Activated CD4-positive, alpha-beta T cell treated with anti-CD3 and anti-CD28 coated beads, Interleukin-2, amount 50 U/mL, for 48 hours (primary cell): ENCODE measurements at places on chromosomes 7 and 10.

DNA sequence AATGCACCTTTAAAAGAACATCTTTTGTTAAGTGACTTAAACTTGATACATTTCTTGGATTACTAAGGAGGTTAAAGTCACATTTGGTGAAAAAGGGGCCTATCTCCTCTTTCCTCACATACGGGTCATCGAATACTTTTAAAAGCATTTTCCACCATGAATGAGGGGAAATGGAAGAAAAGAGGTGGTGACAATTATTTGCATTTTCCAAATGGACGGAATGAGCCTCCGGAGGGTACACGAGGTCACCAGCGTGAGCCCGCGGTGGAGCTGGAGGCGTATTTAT, 1.0 kb upstream of the BMPR1A start:
- no peak for DNase-seq

DNA sequence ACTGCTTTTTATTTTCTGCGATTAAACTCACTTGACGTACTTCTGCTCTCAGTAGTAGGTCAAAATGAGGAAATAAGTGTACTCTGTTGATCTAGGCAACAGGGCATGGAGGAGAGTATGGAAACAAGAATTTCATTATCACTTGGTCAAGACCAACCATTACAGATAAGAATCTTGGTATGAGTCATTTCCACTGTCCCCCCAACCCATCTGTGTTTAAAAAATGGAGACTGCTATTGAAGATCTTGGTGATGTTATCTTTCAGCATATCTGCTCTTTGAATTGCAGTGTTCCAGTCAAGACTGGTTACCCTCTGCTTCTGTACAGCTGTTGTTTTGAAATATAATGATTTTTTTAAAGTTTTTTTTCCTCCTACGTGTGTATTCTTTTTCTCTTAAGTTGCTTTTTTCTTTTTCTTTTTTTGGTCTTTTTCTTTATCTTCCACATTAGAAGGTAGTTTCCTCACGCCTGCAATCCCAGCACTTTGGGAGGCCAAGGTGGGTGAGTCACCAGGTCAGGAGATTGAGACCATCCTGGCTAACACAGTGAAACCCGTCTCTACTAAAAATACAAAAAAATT, 11.7 kb downstream of the STAM start:
- no peak for DNase-seq

DNA sequence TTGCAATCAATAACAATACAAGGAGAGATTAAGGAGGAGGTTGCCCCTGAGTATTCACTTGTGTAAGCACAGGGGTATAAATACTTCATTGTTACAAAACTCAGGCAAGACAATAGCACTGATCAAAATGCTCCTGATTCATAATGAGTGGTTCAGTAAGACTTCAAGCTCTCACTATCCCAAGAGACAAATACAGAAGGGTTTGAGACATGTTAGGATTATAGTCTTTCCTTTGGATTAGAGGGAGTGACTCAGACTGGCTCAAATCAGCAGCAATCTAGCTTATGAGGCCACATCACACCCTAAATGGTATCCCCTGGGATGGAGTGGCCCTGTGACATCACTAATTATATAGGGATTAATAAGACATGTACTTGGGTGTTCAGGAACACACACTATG, 167.2 kb upstream of the HGF start:
- DNase-seq, result no peak

- no peak for DNase-seq
Measured at GRCh38 chr10:49119746-49120145, 4.4 kb upstream of the VSTM4 start.

DNA sequence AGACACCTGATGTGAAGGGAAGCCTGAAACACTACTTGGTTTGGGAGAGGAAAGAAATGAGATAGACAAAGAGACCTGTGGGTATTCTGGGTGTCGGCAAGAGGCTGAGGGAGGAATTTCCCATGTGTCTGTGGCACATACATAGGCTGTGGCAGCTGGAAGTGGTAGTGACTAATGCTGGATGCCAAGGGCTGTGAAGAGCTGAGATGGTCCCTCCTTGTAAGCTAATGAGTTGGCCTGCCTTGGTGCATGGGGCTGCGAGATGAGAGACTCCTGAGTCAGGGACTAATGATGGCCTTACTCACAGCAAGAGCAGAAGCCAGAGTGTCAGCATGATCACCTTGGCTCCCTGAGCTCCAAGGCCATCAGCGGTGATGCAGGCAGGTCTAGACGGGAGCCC, 119.0 kb upstream of the EEPD1 start:
- no peak for DNase-seq

DNA sequence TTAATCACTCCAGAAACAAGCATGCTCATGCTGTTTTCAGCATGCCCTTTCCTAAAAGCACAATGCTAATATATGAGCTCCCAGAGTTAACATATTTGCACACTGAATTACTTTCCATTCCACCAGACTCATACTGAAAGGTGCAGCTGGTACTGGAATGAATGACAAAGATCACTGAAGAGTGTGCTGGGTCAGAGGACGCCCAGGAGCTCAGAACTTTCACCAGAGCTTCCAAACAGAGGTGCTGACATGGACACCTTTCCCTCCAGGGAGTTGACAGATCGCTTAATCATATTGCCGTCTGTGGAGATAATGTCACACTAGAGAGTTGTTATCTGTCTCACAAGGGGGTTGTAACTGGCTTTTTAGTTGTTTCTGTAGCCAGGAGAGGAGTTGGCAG, 292.9 kb downstream of the LHFPL3 start:
- DNase-seq, result no peak

DNA sequence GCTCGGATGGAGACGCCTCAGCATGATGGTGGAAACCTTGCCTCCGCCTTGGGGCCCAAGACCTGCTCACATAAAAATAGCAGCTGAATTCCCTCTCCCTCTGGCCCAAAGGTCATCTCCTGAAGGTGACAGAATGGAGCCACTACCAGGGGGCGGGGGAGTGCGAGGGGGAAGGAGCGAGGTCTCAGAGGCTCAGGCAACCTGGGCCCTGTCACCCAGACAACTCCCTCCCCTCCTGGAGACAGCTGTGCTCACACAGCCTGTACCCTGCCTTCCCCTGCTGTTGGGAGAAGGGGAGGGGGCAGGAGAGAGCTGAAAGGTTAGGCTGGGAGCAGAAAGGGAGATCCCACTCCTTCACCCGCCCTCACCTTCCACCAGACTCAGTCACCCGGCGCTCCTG, 173.0 kb upstream of the RHEB start:
- DNase-seq, result no peak

DNA sequence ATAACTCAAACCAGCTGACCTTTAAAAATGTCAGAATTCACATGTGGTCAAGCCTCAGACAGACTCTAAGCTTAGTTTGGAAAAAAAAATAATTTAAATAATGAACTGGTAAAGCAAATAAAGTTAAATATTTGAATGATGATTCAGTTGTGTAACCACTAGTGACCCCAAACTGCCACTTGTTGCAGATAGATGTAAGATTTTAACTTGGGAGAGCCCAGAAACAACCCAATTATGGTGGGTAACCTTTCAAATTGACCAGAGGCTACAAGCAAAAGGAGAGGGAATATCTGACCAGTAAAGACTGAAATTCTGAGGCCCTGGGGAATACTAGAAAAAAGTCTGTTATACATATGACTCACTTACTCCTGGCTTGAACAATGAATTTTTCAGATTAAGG, 268.1 kb downstream of the HPSE2 start:
- DNase-seq, result no peak

DNA sequence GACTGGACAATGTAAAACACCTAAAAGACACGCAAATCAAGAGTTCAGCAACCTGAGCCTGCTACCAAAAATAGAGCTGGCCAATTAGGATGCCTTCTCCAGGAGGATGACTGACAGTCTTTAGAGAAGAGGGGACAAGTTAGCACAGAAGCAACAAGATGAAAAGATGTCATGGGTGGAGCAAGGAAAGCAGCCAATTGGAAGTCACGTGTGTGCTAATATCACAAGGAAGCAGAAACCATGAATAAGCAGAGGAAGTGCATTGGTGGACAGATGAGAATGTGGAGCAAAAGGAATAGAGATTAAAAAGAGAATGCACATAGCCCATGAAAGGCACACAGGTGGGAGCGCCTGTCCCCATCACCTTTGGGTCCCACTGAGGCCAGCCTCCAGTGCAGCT, 148.1 kb downstream of the SLC25A13 start:
- no peak for DNase-seq

DNA sequence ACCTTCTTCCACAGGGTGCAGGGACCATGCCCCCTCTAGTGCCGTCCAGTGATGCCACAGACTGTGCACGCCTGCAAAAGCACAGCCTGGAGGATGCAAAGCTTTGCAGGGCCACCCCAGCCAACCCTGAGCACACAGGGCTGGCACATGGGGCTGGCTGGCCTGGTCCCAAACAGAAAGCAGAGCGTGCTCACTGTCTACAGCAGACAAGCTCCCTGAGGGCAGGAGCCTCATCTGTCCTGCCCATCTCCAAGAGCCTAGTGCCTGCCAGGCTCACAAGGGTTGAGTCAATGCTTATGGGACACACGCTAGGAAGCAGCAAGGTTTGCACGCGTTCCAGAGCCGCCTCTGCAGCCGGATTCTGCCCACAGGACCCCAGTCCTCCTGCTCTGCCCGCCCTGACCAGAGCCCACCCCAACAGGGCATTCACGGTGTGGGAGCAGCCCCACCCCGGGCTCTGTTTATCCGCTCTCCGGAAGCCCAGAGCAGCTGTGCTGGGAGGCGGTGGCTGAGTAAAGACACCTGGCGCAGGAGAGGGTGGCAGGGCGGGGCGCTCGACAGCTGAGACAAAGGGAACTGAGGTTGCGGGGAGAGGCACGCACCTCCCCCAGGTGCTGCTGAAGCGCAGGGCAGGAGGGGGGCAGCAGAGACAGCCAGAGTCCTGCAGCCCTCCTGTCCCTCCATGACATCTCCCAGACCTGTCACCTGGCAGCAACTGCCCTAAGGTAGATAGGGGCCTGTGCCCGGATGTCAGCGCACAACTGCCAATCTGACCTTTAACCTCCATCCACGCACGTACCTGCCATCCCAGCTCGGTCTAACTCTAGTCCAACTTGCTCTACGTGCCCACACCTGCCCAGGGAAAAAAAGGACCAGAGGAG, 4.3 kb downstream of the KCNH2 start:
- DNase-seq, result no peak

- DNase-seq, result no peak
Measured at GRCh38 chr10:113036619-113037018, 86.6 kb downstream of the TCF7L2 start.

DNA sequence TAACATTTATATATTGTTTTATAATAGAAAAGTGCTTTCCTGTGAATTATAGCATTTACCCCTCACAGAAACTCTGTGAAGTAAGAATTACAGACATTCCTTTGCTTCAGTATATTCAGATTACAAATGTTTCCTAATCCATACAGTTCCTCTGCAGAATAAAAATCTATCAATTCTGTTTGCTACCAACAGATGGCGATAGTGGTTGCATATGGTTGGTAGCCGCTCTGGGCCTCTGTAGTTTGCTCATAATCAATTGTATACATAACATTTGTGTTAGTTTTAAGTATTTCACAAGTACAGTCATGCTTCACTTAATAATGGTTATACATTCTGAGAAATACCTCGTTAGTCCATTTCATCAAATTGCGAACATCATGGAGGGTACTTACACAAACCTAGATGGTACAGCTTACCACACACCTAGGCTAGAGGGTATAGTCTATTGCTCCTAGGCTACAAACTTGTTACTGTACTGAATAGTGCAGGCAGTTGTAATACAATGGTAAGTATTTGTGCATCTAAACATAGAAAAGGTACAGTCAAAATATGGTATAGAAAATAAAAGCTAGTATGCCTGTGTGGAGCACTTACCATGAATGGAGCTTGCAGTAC, 94.4 kb upstream of the STEAP4 start:
- DNase-seq, result no peak

DNA sequence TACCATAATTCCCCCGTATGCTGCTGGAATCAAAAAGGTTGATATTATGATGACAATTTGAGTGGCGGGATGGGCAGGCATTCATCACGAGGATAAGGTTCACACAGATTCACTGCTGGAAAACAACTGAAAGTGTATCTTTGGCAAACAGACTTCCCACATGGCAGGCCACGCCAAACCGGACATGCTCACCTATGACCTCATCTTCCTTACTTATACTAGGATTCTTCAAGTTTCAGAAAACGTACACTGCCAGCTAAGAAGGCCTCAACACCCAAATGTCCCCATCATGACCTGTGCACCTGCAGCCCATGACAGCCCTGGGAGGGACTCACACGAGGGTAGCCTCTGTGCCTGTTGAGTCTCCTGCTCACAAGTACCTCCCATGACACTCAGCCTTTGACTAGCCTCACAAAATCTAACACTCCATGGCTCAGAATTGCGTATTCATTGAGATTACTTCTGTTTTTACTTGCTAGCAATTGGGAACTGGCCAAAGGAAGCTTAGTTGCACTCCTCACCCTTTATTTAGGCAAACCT, 259.0 kb upstream of the GHITM start:
- DNase-seq, result no peak

DNA sequence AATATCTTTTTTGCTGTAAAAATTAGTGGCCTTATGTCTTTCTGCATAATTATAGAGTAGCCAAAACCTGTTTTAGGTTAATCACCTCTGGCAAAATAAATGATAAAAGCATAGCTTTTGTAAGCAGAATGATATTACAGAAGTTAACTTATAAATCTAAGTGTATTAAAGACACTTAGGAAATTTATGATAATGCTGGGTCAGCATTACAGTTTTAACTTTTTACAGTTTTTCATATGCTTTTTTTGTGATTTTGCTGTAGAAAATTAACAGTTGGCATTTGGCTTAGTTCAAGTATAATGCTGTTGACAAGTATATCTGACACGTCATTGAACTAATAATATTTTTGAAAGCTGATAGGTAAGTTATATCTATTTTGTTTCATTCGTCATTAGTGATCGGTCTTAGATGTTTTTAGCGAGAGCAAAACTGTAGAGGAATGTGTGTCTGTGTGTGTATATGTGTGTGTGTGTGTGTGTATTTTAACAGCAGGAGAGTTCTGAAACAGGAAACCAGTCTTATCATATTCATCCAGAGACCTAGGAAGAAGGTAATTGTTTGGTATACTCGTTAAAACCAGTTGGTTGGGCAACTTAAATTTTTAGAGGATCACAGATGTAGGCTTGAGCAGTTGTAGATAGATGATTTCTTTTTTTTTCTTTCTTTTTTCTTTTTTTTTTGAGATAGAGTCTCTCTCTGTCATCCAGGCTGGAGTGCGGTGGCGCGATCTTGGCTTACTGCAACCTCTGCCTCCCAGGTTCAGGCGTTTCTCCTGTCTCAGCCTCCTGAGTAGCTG, 15.4 kb downstream of the PTEN start:
- DNase-seq, result no peak

DNA sequence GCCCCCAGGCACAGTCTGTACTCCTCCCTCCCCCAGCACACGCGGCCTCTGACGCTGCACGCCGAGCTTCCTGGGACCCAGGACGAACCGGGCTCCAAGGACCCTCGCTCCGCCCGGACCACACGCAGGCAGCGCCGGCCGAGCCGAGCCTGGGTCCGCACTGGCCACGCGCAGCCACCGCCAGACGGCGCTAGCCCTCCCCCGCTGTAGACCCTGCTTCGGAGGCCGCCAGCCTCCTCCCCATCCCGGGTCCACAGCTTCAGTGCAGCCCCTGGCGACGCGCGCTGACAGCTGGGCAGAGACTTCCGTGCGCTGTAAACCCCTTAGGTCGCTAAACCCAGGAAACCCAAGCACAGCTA, 936 bp upstream of the TCERG1L start:
- peak; percentile 10 for DNase-seq
